ENCODE measurements at places on chromosomes 3 and 15.

DNA sequence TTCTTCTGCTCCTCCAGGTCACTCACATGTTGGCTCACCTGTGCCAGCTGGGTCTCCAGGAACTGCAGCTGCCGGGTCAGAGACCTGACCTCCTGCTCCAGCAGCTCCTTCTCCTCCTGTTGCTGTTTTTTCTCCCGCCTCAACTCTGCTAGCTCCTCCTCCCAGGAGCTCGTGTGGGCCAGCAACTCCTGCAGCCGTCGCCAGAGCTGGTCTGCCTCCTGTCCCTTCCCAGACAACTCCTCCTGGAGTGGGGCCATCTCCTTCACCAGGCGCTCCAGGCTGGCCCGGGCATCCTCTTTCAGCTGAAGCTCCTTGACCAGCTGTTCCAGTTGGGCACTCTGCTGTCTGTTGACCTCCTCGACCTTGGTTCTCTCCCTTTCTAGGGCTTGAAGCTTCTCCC, 24.5 kb downstream of the CXCR6 start:
- no peaks in the 10 kb centered on the region for H3K27me3 ChIP-seq
- H3K4me1 ChIP-seq: no peaks in the 10 kb centered on the region
- DNase-seq: no peak
- no peak overlapping the region for H3K27ac ChIP-seq
- H3K36me3 ChIP-seq: peaks cover 65% of the 10 kb centered on the region

DNA sequence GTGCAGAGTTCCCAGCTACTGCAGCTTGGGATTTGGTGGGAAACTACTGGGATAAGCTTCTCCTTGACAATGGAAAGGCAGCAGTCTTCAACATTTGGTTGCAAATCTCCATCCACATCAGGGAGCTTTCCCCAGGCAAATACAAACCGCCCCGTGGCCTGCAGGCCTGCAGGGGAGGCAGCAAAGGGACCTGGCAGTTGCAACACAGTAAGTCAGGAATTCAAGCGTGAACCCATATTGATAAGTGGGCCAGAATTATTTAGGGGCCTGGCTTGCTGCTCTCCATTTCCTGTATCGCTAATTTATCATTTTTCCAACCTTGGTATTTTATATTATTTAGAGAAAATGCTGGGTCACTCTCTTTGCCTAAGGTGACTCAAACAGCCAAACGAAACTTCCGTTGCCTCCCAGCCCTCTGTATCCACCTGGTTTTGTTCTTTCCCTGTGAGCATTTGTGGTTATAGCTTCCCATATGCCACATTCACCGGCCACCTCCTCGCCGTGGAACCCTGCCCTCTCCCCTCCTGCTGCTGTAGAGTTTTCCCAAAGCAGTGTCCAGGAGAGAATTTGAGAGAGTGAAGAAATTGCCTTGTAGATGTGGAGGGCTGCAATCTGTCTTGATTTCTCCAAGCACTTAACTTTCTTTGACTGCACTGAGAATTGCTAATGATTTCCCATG, 34.8 kb downstream of the B3GALNT1 start:
- no peaks in the 10 kb centered on the region for H3K36me3 ChIP-seq
- no peaks in the 10 kb centered on the region for H3K27me3 ChIP-seq
- DNase-seq: no peak

DNA sequence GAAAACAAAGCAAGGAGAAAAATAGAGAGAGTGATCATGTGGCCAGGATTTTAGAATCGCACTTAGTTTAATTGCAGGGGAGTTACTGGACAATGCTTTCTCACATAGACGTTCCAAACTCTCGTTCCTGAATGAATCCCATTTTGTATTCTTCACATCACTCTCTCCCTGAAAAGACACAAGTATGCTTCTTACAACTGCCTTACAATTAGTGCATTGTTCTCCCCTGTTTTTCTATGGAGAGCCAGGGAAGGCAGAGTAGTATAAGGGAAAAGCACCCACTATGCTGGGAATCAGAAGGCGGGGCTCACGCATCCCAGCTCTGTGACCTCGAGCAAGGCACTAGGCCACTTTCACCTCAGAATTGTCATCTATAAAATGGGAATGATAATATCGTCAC, 14.4 kb downstream of the TMOD2 start:
- no peak for DNase-seq
- no peaks in the 10 kb centered on the region for H3K27me3 ChIP-seq
- no peaks in the 10 kb centered on the region for H3K36me3 ChIP-seq
- H3K4me1 ChIP-seq: no peaks in the 10 kb centered on the region

- no peak overlapping the region for H3K4me3 ChIP-seq
- no peaks in the 10 kb centered on the region for H3K36me3 ChIP-seq
- peak; percentile 33 for DNase-seq
- H3K4me1 ChIP-seq: peaks cover 40% of the 10 kb centered on the region
- no peaks in the 10 kb centered on the region for H3K27me3 ChIP-seq
Measured at GRCh38 chr15:51842852-51843737, 13.6 kb downstream of the TMOD3 start.

DNA sequence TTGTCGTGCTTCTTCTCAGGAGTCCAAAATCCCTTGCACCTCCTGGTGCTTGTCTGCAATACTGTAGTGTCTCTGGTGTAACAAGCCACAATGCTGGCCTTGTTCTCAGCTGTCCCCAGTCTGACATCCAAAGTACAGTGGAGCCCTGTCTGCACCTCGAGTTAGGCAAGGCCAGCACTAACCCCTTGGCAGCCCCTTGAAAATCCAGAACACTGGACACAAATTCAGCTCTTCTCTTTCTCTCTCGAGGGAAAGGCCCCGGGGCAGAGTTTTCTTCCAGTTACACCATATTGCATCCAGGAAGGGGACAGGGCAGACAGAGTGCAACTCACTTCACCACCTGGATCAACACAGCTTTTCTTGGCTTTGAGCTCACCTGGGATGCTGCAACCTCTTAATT, 91.3 kb upstream of the ATP10A start:
- H3K36me3 ChIP-seq: no peaks in the 10 kb centered on the region
- H3K27ac ChIP-seq: no peak overlapping the region
- no peaks in the 10 kb centered on the region for H3K27me3 ChIP-seq
- no peaks in the 10 kb centered on the region for H3K4me1 ChIP-seq
- H3K4me3 ChIP-seq: no peak overlapping the region
- no peak for DNase-seq

GRCh38 chr3:193023218-193023617, 105.6 kb upstream of the MB21D2 start:
- H3K4me3 ChIP-seq: no peak overlapping the region
- H3K27me3 ChIP-seq: no peaks in the 10 kb centered on the region
- H3K27ac ChIP-seq: no peak overlapping the region
- peaks cover 6% of the 10 kb centered on the region for H3K4me1 ChIP-seq
- no peak for DNase-seq

DNA sequence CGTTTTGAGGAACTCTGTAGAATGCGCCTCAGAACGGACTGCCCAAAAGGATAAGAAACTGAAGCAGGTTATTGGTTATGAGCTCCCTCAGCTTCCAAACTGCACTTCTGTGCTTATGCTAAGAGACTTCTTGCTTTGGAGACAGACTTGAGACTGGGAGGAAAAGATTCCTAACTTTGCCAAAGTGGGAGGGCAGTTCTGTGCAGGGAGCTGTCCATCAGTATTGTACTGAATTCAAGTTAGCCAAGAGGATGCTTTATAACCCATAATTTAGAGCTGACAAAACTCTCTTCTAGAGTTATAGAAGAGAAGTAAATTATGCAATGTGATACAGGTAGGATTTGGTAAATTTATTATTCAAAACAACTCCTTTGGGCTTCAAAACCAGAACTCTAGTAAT, 519.8 kb upstream of the GBE1 start:
- no peak overlapping the region for H3K4me3 ChIP-seq
- DNase-seq: no peak
- no peaks in the 10 kb centered on the region for H3K27me3 ChIP-seq
- H3K27ac ChIP-seq: no peak overlapping the region
- H3K36me3 ChIP-seq: no peaks in the 10 kb centered on the region
- H3K4me1 ChIP-seq: peaks cover under 1% of the 10 kb centered on the region

DNA sequence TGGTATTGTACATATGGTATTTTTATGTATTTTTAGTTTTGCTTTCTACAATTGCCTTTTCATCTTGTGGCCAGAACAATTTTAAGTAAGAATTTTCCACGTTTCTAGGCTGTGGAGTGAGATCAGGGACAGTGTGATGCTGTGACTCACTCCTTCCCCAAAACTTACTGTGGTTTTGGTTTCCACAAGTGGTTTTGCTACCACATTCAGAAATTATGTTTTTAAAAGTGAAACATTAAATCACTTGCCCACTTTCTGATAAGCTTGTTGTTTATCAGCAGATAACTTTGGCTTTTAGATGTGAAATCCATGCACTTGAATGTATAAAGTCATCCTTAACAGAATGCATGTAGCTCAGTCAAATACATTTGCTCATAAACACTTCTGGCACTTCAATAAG, 192.2 kb upstream of the THRB start:
- no peaks in the 10 kb centered on the region for H3K27me3 ChIP-seq
- no peak for DNase-seq
- H3K4me1 ChIP-seq: peaks cover 8% of the 10 kb centered on the region
- H3K4me3 ChIP-seq: no peak overlapping the region

DNA sequence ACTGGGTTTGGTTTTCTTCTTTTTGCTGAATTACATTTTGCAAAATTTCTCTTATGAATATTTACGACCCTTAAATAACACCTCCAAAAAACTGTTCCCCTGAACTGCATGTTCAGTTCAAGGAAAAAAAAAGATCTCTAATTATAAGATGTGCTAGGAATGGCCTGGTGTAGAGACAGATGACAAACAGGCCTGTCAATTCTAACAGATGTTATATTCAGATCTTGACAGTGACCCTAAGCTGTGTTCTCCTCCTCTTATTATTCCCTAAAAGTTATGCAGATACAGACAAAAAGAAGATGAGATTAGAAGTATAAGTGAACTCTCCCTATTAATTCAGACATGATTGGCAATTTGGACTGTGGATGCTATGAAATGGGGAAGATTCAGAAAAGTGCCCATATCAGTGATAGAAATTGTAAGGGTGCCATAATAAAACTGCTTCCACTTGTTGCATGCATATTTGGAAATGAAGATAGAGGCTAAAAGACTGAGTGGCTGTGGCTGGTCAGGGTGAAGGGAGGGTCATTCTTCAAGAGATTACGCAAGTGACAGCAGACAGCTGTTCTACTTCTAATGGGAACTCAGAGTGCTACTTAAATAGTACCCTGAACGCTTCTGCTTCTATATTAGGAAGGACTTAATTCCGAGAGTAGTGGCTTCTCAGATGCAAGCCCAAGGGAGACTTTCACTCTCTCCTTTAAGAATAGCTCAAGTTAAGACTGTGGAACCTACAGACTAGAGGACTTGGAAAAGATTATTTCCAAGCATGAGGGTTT, 75.5 kb downstream of the ADAMTS9 start:
- no peak overlapping the region for H3K4me3 ChIP-seq
- H3K4me1 ChIP-seq: peaks cover 38% of the 10 kb centered on the region
- DNase-seq: peak; percentile 85
- H3K27me3 ChIP-seq: no peaks in the 10 kb centered on the region

GRCh38 chr15:91881569-91882297, 28.2 kb downstream of the SLCO3A1 start:
- no peak overlapping the region for H3K27ac ChIP-seq
- H3K27me3 ChIP-seq: no peaks in the 10 kb centered on the region
- no peaks in the 10 kb centered on the region for H3K36me3 ChIP-seq
- DNase-seq: no peak
- peaks cover 15% of the 10 kb centered on the region for H3K4me1 ChIP-seq

DNA sequence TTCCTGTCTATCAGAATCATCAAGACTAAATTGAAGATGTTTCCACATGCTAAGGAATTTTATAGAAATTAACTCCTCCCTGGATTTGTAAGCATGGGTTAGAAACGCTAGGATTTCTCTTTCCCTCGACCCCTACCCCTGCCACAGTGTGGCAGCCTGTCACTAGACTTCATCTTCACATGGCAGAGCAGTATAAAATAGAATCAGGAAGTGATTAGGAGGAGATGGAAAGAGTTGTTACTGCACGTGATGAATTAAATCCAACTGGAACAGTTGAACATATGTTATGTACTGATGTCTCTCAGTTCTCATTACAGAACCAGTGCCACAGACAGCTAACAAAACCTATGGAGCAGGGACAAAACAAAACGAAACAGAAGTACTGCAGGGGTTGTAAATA, 130.0 kb upstream of the BNIP2 start:
- no peaks in the 10 kb centered on the region for H3K4me1 ChIP-seq
- no peak overlapping the region for H3K27ac ChIP-seq
- DNase-seq: no peak
- peaks cover 19% of the 10 kb centered on the region for H3K27me3 ChIP-seq

Measured in cardiac muscle cell (in vitro differentiated cells and primary cell).